ENCODE measurements at places on chromosomes 3 and 15.

GRCh38 chr15:25739687-25740121 is 123.4 kb downstream of the ATP10A start:
- DNase-seq = peak; percentile 55

GRCh38 chr3:177146646-177147045 is 50.6 kb downstream of the TBL1XR1 start:
- DNase-seq = no peak

DNA sequence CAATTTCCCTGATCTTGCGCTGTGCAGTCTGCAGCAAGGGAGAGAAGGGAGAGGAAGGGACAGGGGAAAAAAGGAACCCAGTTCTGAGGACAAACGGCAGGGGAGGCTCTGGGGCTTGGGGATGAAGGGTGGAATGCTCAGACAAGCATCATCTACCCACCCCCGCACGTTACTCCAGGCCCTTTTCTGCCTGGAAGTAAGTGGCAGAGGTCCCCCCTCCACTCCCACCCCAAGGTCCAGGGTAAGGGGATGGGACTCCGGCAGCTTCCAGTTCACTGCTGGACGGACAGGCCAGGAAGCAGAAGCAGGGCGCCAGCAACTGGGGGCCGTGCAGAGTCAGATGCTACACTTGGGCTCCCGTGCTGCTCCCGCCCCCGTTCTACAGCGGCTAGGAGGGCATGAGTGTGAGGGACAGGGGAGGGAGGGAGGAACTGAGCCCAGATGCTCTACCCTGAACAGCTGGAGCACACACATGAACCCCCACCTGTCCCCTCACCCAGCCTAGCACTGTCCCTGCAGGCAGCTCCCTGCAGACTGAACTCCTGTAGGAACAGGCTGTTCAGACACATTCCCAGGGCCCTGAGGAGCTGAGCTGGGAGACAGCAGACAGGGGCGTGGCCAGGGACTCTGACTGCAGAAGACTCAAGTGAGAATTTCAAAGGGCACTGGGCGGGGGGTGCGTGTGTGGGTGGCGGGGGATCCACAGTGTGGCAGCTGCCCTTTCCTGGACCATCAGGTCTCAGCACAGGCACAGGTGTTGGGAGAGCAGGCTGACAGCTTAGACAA is 59.7 kb downstream of the SENP2 start:
- DNase-seq = no peak

DNA sequence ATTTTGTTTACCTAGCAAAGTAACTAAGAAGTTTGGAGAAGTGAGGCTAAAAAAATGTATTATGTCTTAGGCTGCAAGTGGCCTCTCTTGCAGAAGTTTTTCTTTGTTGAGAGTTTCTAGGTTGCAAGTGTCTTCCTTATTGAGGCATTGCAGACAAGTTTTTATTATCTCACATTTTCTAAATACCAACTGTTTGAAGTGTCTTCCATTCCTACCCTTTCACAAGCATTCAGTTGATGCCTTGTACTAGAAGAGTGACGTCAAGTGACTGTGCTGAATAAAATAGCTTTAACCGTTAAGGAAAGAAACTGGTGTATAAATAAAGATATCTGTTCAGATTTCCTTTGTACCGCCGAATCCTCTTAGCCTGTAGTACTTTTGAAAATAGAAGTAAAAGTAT is 123.3 kb downstream of the ALCAM start:
- DNase-seq = no peak

DNA sequence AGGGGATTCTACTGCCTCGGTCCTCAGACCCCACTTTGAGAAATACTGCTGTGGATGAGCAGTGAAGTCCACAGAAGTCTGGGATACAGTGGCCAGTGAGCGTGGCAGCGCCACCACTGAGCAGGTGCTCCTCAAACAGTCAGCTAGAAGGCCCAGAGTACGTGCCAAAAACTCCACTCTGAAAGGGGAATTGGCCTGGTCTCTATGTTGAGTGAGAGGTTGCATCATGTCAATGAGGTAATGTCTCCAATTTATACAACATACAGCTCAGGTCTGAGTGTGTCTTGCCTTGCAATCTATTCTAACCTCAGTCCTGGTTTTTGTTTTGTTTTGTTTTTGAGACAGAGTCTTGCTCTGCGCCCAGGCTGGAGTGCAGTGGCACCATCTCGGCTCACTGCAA is 53.3 kb upstream of the ETV5 start:
- no peak for DNase-seq
